NCI-H1092 treated with DMSO at 0.1 percent for 48 hours (cell line): ENCODE measurements at places on chromosomes 11 and 22.

GRCh38 chr11:79439886-79440570 lies 802 bp downstream of the TENM4 start:
- DNase-seq, result peak; percentile 81

GRCh38 chr11:67627441-67627811 lies 2.3 kb downstream of the NUDT8 start:
- no peak for DNase-seq

- DNase-seq, result no peak
Observed at GRCh38 chr22:43782448-43782847, 29.7 kb downstream of the EFCAB6 start.

DNA sequence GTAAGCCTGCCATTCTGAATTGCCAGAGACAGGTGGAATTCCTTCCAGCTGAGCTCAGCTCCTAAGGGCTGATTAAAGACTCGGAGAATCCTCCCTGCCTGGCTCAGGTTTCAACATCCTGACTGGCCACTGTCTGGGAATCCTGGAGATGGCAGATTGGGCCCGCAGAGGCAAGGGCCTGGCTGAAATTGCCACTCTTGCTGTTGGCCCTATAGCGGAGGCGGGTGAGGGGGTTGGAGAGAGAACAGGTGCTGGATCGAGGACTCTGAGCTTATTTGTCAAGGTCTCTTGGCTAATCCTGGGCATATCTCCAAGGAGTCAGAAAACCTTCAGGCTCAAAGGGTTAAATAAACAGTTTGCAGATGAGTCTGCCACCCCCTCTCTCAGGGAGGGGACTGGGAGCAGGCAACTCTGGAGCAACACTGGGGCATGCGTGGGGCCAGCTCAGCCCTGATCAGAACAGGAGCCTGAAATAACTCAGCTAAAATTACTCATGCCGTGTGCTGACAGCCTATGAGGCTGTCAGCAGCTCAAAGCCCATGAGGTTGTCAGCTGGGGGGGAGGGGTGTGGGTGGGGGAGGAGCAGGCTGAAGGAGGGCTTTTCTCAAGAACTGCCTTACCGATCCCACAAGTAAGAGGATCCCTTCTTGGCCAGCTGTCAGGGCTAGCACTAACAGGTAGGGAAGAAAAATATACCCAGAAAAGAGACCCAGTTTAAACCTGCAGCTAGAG lies 14.7 kb upstream of the MFRP start:
- DNase-seq, result peak; percentile 72

- no peak for DNase-seq
Observed at GRCh38 chr11:97963528-97964331, 1057.0 kb upstream of the CNTN5 start.

DNA sequence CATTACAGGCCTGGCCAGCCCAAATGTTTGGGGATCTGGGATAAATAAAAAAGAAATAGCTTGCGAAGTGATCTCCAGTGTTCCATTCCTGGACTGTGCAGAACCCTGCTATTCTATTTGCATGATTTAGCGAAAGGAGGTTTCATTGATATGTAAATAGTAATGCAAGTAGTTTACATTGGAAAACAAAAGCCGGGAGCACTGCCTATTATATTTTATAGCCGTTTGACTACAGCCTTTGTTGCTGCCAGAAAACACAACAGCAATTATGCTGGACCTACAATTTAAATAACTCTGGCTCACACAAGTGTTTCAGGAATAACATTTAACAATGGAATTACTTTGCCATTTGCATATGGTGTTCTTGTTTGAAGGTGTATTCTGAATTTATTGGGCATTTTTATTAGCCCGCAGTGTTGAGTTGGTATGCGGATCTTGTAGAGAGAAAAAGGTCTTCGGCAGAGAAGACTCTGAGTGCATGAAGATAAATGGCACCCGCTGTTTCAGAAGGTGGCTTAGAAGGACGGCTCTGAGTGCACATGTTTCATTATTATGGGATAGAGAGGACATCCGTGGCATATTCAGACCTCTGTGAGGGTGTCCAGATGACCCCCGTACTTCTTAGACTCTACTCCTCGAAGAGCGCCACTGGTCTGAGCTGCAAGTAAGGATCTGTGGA lies 315.0 kb downstream of the BRD1 start:
- DNase-seq, result no peak

DNA sequence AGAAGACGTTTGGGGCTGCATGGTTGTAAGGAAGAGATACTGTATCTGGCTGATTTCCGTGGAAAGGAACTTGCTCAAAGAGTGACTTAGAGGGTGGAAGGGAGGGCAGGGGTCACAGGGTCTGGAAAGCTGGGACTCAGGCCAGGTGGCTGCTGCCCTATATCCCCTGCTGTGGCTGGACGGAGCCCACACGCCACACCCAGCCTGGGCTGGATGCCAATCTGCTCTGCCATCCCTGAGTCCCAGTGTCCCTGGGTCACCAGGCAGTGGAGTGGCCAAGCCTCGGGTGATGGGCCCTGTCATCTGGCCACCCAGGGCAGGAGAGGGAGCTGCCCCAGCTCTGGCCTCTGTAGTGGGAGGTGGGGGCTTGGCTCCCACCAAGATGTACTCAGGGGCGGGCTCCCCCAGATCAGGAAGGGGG lies 26.5 kb upstream of the KRTAP5-7 start:
- no peak for DNase-seq

DNA sequence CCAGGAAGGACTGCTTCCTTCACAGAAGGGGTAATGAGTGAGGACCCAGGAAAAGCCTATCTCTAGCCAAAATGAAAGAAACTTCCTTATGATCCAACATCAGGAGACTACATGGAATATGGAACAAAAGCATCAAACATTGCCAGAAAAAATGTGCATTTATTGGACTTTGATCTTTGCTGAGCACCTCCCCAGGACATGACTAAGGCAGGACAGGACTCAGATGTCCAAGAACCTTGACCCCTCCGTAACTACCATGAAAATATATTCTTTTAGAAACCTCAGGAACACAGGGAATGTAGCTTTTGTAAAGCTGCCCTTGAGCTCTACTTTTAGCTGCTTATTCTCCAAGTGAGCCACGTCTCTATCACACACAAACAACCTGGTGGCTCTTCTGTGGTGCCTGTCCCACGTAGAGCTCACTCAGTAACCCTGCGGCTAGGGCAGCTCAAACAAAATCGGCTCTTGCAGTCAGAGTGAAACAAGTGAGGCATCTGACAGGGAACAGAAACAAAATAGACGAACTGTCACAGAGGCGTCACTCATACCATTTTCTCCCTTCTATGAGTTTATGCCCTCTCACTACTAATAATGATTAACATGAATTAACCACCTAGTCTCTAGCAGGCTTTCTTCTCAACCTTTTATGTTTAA lies 471.5 kb upstream of the API5 start:
- no peak for DNase-seq

GRCh38 chr11:96021901-96022650 lies 98.2 kb upstream of the MTMR2 start:
- DNase-seq, result no peak

DNA sequence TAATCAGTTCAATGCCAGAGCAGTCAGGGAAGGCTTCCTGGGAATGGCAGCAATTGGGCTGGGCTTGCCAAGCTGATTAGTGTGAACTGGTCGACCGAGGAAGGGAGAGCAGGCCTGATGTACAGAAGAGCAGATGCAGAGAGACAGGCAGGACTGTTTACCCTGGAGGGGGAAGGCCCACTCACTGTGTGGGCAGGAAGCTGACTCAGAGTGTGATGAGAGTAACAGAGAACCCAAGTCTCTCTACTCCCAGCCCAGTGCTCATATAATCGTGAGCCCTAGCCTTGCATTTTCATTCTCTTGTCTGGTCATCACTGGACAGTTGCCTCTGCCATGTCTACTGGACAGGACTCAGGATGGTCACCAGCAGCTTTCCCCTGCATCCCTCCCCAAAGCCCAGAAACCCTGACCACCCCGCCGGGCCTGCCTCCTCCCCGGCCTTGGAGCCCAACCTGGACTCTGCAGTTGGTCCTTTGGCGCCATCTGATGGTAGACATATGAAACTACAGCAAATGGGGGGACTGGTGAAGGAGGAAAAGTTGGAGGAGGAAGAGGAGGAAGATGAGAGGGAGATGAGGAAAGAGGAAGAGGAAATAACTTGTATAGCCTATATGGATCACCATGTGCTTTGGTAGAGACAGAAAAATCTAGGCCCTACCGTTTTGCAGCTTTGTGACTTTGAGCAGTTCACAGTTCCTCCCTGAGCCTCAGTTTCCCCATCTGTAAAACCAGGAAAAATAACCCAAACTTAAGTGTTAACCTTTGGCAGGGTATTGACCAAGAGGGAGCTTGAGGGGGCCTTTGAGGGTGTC lies 43.4 kb upstream of the PRDM11 start:
- peak; percentile 47 for DNase-seq

GRCh38 chr11:28448186-28448585 lies 340.0 kb downstream of the METTL15 start:
- DNase-seq, result no peak

GRCh38 chr22:46652847-46653331 lies 32.7 kb downstream of the GRAMD4 start:
- peak; percentile 8 for DNase-seq

DNA sequence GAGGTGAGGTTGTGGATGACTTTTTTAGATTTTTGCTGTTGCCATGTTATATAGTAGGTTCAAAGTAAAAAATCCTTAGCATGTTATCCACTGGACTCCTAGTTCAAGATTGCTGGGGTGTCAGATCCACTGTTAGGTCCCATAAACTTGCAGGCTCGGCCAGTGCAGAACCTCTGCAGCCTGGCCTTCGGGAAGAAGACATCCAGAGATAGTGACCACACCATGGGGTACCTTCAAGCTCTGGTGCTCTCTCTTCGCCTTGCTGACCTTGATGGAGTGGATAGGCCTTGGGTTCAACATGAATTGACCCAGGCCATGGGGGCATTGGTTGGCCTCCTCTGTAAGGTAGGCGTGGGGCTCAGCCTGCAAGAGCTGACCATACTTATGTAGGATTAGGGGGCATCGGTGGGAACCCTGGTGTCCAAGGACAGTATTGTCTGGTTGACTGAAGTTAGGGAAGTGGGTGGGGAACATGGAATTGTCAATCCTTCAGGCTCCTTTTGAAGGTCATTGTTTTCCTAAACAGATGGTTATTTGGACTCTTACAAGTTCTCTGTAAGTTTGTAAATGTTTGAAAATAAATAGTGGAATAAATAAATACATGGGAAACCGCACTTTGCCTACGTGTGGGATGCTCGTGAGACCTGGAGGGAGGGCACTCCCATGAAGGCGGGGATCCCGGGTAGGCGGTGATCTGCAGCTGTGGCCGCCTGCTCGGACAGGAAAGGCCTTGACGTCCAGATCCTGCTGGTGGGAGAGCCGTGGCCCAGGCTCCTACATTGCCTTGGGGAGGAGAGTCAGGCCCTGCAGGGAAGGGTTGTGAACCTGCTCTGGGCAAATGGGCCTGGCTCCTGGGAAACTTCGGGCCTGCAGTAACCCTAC lies 37.1 kb downstream of the BCR start:
- no peak for DNase-seq

GRCh38 chr11:72228229-72228843 lies 3.8 kb downstream of the INPPL1 start:
- peak; percentile 52 for DNase-seq

DNA sequence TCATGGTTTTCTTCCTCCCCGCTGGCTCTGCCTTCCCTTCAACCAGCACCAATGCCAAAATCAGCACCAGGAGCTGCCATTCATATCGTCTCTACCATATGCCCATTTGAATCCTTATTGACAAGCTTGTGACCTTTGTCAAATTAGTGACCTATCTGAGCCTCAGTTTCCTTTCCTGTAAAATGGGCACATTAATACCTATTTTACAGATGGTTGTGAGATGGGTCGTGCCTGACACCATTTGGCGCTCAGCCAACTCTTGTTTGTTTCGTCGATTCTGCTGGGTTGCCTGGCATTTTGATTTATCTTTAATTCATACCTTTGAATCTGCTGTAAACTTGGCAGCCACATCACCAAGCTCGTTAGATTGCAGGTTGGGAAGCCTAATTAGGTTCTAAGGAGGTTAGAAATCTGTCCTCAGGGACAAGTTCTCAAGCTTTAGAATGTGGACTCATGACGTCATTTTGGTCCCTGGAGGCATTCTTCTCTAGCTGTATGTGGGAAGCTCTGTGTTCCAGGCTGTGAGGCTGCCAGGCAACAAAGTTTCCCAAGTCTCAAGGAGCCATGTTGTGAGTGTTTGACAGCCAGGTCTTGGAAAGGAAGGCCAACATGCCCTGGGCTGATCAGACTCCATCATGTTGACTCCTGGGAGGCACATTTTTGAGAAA lies 61.0 kb downstream of the RPS6KA4 start:
- DNase-seq, result no peak

DNA sequence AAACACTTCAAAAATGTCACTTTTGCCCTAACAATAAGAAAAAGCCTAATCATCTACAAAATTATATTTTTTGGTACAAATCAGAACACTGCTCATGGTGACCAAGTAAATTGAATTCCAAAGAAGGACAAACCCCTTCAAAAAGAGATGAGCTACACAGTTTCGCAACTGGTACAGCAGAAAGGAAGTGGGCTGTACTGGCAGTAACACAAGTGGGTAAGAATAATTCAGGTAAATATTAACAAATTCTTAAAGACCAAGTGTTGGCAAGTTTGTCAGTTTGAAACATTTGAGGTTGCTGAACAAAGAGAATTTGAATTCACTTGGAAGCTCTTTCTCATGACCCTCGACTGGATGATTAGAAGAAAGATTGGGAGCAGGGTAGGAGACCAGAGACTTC lies 35.5 kb downstream of the MSANTD4 start:
- no peak for DNase-seq

DNA sequence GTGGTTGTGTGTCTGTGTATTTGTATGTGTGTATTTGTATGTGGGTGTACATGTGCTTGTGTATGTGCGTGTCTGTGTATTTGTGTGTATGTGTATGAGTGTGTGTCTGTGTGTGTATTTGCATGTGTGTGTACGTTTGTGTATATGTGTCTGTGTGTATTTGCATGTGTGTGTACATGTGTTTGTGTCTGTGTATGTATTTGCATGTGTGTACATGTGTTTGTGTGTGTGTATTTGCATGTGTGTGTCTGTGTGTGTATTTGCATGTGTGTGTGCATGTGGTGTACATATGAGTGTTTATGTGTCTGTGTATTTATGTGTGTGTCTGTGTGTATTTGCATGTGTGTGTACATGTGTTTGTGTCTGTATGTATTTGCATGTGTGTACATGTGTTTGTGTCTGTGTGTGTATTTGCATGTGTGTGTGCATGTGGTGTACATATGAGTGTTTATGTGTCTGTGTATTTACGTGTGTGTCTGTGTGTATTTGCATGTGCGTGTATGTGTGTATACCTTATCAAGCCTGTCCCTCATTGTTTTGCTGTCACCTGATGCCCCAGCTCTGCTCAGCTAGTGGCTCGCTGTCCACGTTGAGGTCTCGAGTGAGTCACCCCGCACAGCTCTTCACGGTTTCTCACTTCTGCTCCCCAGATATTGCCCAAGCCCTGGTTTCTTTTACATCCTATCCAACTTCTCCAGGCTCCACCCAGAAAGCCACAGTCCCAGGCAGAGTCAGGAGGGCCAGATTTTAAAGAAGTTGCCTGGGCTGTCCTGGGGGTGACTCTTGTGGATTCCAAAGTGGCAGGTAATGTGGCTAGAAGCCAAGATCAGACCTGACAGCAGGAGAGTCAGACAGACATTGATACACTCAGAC lies 15.2 kb downstream of the MB start:
- no peak for DNase-seq
